NCI-H2107 (cell line): ENCODE measurements at places on chromosomes 1 and 21.

DNA sequence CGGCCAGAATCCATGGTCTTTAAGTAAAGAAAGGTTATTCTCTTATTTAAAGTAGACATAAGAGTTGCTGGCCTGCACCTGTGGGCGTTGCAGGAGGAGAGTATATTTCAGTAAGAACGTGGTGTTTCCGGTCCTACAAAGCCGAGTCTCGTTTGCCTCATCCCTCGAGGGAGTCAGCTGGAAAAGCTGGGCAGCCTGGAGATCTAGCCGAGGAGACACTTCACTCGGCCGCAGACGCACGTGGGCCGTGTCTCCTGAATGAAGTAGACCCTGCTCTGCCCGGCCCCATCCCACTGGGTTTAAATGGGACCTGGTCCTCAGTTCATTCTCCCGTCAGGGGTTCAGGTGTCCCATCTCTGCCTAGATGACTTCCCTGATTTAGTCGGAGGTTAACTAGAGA, 14.9 kb downstream of the SLC45A1 start:
- DNase-seq, result no peak

DNA sequence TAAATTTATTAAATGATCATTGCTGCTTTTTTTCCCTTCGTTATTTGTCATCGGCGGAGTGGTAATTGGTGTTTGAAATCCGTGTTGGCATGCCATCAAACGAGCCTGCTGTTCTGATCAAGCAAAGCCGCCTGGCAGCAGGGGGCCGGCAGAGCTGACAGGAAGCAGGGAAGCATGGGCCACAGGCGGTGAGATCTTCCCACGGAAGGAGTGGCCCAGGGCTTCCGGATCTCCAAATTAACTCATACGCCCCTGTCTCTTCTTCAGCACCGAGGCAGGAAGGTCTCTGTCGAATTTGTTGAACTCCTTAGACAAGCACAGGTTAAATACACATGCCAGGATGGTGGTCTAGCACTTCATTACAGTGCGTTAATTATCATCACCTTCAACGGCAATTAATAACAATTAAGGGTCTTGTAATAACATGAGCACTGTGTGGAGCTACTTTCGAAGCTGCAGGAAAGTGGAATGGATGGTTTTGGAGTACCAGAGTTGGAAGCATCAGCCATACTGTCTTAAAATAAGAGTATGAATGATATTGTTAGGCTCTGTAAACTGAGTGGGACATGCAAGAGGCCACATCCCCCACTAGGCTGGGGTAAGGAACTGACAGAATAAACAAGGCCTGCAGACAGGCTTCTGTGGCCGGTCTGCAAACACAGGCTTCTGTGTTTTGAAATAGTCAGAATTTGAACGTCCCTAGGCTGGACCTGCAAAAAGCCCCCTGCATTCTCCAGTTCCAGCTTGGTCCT, 199.4 kb upstream of the DAB1 start:
- DNase-seq, result no peak

DNA sequence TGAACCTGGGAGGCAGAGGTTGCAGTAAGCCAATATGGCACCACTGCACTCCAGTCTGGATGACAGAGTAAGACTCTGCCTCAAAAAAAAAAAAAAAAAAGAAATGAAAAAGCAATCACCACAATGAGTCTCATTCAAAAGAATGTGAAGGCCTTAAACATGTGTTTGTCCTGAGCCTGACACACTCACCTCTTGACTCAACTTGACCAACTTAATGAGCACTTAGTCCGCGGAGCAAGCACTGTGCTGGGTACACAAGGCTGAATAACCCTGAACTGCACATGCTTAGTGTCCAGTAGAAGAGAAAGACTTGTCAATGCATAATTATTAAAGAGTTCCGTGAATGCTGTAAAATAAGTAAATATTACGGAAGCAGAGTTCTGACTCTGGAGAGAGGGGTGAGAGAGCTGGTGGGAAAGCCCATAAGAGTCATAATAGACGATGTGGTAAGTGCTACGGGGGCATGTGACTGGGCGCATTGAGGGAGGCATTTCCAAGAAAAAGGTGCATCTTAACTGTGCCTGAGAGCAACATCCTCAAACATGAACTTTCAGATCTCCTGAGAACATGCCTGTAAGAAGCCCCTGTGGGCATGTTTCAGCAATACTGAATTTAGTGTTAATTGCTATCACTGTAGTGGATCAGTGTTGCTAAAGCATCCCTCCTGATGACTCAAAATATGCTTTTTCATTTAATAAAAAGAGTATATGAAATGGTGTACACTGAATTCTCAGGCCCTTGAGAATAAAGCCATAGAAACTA, 27.2 kb downstream of the MCOLN2 start:
- DNase-seq, result no peak

DNA sequence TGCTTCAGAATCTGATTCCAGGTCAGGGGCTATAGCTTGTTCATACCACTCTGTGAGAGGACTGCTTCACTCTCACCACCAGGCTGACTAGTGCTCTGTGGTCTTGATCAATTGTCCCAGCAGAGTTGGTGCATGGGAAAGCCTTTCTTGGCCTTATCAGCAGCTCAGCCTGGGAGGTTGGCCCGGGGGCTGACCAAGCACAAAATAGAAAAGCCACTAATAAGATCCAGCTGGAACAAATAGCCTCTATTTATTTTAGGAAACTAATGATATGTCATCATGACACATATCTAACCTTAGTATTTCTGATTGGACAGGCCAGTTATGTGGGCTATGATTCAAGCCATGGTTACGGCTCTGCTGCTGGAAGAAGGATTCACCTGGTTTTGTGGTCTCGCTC, 134.2 kb downstream of the GDAP2 start:
- no peak for DNase-seq

DNA sequence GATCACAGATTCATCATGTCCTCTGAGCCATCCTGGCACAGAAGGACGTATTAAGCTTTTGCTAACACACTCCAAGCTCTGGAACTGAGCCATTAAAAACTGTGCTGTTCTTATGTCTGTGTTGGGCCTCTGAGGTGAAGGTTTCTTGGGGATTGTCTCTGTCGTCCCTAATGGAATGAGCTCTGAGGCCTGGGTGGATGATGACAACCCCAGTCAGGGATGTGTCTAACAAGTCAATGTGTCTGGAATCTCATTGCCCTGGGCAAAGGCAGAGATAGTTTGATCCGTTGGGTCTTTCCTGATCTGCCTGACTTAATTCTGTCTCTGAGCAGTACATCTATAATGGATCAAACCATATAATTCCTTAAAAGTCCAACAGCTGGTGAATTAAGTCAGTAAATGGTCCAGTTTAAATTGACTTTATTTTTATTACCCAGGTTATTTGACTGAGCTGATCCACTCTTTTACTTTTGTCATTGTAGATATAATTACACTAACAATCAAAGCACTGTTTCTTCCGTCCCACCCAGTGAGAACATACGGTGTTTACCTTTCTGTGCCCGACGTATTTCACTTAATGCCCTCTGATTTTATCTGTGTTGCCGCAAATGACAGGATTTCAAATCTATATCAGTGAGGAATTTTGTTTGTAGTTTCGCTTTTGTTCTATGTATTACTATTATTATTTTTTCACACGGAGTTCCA, 38.8 kb upstream of the OR2B11 start:
- no peak for DNase-seq

GRCh38 chr1:151867765-151868411, 14.4 kb upstream of the THEM5 start:
- no peak for DNase-seq
